ENCODE measurements at places on chromosomes 2 and 18.

GRCh38 chr2:38733300-38733971 lies 17.7 kb downstream of the SRSF7 start:
- DNase-seq = no peak

DNA sequence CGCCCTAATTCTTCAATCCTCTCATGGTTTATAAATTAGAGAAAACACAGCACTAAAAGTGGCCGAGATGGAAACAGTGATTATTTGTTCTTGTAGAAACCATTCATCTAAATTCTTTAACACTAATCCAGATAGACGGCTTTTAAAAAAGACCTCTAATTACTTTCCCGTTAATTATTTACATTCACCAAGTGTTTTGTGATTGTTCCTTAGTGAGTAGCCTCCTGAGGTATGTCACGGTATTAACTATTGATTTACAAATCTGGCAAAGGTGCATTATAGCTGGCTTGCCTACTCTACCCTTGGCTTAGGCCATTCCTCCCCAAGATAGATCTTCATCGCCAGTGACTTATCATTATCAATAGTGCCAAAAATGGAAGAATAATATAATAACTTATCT lies 436.4 kb upstream of the ST6GAL2 start:
- no peak for DNase-seq

DNA sequence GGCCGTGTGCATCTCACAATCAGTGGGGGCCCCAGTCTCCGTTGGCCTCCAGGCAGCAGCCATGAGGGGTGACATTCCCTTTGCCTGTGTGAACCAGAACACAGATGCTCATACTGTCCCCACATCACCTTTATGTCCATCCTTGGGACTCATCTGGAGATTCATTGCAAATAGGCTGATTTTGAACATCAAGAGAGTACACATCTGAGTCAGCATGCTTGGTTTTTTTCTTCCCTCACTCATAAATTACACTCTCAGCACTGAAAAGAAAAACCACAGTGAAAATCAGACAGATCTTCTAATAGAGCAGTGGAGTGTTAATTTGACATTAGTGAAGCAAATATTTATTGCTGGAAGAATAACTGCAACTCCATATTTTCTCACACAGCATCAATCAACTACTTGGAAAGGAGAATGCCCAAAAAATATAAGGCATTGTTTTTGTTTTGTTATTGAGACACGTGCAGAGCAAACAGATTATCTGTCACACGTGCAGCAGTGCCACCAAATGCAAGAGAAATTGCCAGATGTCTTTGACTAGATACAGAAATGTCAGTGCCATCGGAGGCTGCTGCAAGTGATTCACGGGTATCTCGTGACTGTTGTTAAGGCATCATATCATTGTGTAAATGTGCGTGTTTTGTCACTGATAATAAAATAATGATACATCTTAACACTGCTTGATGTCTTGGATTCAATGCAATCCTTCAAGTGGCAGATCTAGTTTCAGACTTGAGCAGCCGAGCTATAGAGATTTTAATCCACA lies 10.9 kb downstream of the APCDD1 start:
- DNase-seq = no peak

DNA sequence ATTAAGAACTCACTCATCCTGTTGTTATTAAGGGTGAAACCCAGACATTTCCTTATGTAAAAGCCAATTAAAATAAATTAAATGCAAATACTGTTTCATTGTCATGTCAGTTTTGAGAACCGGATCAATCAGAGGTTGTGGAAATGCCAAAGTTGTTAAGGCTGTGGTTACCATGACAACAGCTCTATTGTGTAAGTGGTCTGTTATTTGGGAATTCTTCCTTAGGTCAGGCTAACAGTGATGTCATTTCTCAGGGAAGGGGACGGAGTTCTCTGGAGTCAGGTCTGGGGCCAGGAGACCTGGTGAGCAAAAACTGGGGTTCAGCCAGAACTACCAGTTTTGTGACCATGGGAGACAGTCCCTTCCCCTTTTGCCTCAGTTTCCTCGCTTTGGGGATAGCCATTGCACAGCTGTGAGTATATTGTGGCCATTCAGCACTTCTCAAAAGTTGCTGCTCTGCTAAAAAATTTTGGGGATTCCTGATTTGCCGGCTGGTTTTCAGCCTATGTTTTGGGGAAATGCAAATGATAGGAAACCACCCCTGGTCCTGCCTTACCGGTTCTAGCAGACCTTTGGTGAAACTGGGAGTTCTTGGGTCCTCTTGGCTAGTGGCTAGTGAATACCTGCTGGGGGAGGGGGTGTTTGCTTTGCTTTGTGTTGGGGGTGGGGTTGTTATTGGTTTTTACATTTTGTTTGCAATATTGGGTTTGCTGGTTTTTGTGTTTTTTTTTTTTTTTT lies 21.6 kb downstream of the HPCAL1 start:
- no peak for DNase-seq

DNA sequence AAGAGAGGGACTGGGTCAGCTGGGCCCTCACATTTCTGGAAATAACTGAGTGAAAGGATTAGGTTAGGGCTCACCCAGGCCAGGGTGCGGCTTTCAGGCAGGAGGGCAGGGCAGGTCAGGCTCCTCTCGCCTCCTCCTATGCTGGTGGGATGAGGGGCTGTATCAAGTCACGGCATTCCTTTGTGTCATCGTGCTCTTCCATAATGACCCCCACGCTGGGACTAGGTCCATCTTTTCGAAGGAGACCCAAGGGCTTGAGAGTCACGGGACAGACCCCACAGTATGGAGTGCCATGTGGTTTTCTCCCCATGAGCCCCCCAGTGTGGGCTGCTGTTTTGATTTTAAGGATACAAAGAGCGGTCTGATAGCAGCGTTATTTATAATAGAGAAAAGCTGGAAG lies 137.8 kb upstream of the COPS8 start:
- no peak for DNase-seq

GRCh38 chr2:53202063-53202462 lies 565.5 kb upstream of the CHAC2 start:
- DNase-seq = no peak

GRCh38 chr18:686339-687111 lies 25.9 kb downstream of the ENOSF1 start:
- no peak for DNase-seq

DNA sequence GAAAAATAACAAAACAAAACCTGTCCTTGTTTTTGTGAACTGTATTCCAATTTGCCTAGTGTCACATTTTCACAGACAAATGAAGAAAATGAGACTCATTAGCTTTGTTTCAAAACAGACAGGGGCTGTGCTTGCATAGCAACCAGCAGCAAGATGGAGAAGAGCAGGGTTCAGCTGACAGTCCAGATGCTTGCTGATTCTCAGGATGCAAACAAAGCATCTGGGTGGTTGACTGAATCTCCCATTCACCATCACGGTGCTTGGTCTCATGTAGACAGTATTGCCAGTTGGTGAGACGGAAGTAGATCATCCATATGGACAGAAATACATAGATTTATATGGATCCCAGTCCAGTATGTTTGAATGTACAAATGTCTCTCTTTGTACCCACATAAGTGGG lies 326.8 kb downstream of the CCDC85A start:
- no peak for DNase-seq

DNA sequence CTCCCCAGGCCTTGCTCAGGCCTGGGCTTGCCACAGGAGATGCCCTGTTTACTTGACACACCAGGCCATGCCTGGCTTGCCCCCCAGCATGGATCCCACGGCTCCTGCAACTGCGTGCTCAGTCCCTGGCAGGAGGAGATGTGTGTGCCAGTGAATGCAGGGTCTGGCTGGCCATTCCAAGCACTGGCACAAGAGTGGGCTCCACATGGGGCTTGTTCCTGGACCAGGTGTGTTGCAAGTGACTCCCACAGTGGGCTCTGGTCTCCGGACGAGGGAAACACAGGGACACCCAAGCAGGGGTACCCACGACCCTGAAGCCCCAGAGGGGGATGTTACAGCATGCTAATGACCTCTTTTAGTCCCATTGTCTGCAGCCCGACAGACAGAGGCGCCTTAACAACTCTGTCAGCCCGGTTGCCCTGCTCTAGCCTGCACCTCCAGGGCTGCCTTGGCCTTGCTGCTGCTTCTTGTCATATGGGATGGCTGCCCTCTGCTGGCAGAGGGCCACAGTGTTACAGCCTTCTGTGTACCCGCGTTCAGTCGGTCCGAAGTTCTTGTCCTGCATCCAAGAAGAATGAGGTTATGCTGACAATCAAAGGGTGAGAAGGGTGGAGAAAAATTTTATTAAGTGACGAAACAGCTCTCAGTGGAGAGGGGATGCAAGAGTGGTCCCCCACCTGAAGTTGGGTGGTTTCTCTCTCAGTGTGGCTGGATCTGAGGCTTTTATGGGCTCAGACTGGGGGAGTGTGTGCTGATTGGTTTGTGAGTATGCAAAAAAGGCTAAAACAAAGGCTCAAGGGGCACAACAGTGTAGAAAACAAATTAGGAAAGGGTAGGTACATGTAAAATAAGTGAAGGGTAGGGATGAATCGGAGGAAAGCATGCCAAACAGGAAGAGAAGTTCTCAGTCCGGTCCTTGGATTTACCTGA lies 180.4 kb downstream of the MBD5 start:
- peak; percentile 43 for DNase-seq

DNA sequence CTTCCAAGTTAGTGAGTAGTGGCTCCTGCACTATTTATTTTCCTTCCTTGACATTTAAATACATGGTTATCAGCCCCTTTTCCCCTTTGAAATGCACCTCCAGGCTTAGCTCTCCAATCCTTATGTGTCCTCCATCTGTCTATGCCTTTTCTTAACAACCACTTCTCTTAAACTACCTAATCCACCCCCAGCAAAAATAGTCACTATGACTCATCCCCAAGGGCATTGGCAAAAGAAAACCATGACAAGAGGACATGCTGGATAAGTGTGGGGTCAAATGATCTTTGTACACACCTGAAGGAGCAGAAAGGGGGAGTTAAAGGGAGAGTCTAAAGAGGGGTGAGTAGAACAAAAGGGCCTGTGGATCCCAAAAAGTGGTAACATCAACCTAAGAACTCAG lies 127.2 kb downstream of the ANKRD44 start:
- DNase-seq = no peak

- DNase-seq = no peak
Measured at GRCh38 chr2:204695506-204695905, 150.2 kb downstream of the PARD3B start.

GRCh38 chr2:36411962-36412444 lies 56.4 kb downstream of the CRIM1 start:
- no peak for DNase-seq

- DNase-seq = no peak
Measured at GRCh38 chr2:85831735-85832134, 57.1 kb downstream of the ST3GAL5 start.

DNA sequence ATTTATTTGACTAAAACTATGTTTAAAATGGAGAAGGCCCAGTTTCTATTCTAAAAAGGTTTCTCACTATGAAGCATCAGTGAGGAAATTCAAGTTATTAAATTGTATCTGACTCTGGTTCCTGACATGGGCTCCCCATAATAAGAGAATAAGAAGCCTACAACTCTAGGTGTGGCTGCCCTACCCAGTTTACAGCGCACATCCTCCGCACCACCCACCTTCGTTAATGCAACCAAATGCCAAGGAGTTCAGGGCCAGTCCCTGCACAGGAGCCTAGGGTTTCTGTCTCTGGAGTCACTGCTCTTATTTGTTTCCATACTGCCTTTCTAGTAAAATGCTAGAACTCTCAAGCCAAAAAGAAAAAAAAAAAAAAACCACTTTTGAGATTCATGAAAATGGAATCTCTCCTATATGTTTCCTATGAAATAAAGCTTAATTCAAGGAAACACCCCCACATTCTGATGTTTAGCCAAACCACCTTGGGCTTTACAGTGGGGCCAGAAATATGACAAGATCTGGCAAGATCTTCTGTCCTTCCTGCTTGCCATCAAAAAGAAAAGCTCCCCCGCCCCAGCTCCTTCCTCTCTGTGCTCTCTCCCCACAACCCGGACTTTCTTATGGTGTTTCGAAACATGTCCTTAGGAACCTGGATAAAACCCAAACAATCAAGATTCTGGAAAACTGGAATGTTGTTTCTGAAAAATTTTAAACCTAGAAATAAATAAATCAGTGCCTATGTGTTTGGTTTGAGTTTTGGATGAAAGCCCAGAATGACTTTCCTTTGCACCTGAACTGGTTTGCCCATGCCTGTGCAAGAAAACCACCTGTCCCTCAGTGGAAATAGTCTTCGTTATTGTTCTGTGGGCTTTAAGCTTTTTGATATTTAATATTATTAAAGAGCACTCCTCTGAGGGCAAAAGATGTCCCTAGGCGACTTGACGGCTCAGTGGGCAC lies 136.7 kb downstream of the SP3 start:
- DNase-seq = no peak

GRCh38 chr2:226813148-226813701 lies 13.6 kb upstream of the IRS1 start:
- no peak for DNase-seq

GRCh38 chr18:48472610-48473009 lies 63.4 kb upstream of the ZBTB7C start:
- DNase-seq = no peak

GRCh38 chr18:58005885-58006523 lies 38.0 kb upstream of the NEDD4L start:
- DNase-seq = no peak

GRCh38 chr2:152335726-152336118 lies 748 bp downstream of the FMNL2 start:
- peak; percentile 14 for DNase-seq

DNA sequence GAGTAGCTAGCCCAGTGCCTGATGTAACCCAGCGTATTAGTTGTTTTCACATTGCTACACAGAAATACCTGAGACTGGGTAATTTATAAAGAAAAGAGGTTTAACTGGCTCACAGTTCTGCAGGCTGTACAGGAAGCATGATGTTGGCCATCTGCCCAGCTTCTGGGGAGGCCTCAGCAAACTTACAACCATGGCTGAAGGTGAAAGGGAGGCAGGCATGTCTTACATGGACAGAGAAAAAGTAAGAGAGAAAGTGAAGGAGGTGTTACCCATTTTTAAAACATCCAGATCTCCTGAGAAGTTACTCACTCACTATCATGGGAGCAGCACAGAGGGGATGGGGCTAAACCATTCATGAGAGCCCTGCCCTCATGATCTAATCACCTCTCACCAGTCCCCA lies 6.1 kb upstream of the CYRIA start:
- DNase-seq = no peak

GRCh38 chr2:62501794-62502500 lies 4.0 kb downstream of the TMEM17 start:
- no peak for DNase-seq

GRCh38 chr18:4181086-4181485 lies 274.0 kb downstream of the DLGAP1 start:
- DNase-seq = no peak

DNA sequence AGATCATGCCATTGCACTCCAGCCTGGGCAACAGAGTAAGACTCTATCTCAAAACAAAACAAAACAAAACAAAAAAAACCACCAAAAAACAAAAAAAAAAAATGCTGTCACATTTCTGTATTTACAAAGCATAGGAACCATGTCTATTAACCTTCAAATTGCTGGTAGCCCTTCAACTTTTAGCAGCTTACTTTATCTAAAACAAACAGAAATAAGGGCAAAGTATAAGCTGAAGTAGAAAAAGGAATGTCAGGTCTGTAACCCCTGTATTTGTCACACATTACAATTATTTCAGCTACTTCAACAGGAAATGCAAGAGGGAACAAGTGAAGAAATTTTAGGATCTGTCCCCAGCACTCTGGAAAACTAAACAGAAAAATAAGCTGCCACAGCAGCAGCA lies 25.4 kb downstream of the TYMS start:
- no peak for DNase-seq

- no peak for DNase-seq
Measured at GRCh38 chr2:15688924-15689568, 97.4 kb downstream of the DDX1 start.

- no peak for DNase-seq
Measured at GRCh38 chr2:151106805-151107506, 154.7 kb downstream of the RBM43 start.

GRCh38 chr2:215861607-215862350 lies 151.6 kb downstream of the MREG start:
- DNase-seq = no peak

Data from activated naive CD4-positive, alpha-beta T cell treated with anti-CD3 and anti-CD28 coated beads, Interleukin-2, amount 50 U/mL, for 16 hours (primary cell).